ENCODE measurements at places on chromosomes 5 and 9.

- no peak for DNase-seq
These were observed 151.0 kb upstream of the ADAMTS16 start for GRCh38 chr5:4989118-4989517.

GRCh38 chr5:134177369-134178095 is 782 bp upstream of the SKP1 start:
- no peak for DNase-seq

- no peak for DNase-seq
These were observed 8.2 kb downstream of the ADGRD2 start for GRCh38 chr9:124458441-124458840.

DNA sequence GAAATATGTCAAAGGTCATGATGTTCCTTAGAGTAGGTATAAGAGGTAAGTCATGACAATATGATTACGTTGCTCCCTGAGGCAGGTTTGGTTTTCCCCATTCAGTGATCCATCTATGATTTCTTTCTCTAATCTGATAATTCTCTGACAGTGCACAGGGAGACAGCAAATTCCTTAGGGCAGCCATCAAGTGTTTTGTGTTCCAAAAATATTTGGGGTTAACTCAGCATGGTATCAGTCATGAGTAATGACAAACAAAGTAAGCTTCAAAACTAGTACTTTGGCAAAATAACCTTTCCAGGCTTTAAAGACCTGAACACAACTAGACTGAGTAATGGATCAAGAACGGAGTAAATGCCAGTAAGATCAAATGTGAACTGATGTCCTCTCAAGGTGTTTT is 55.3 kb upstream of the SPATA31E1 start:
- DNase-seq, result no peak

DNA sequence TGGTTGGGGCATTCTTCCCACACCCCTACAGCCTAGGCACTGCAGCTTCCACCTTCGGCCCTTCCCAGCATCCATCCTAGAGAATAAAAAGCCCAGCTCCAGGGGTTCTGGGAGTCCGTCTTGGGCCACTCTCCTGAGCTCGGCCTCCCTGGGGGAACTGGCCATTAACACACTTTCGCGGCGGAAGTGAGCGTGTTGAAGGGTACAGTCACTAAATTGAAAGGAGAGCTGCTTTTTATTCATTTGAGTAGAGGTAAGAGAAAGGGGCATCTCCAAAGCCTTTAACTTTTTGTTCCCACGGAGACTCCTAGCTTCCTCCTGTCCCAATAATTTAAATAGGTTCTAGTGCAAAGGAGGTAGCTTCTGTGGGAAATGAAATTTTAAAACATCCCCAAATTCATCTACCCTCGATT is 31.0 kb upstream of the NFIB start:
- peak; percentile 56 for DNase-seq

DNA sequence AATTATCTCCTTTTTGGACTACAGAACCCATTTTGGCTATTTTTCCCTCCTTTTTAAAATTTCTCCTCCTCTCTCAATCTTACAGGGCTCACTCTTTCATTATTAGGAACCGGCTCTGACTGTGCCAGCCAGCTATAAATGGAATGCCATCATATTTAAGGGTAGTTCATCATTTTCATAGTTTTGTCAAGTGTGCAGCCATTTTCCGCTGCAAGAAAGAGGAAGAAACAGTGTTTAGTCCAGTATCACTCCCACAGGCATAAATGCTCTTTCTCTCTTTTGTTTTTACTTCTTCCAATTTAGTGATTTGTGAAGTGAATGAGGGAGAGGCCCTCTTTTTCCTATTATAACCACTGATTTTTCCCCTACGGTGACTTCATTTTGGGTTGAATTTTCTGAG is 290.0 kb downstream of the NR3C1 start:
- no peak for DNase-seq

DNA sequence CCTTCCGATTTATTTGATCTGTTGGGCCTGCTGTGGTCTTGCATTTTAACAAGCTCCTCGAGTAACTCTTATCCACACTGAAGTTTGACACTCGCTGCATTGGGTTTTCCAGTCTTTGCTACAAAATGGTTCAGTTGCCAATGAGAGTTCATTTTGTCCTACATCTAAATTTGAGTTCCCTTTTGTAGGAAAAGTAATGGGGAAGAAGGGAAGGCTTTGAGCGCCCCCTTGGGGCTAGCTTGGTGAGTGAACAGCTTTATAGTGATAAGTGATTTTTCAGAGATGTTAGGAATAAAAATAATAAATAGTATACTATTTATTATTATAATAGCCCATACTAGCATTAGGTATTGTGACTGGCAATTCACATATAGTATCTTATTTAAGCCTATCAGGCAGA is 89.9 kb upstream of the GNAQ start:
- peak; percentile 45 for DNase-seq

DNA sequence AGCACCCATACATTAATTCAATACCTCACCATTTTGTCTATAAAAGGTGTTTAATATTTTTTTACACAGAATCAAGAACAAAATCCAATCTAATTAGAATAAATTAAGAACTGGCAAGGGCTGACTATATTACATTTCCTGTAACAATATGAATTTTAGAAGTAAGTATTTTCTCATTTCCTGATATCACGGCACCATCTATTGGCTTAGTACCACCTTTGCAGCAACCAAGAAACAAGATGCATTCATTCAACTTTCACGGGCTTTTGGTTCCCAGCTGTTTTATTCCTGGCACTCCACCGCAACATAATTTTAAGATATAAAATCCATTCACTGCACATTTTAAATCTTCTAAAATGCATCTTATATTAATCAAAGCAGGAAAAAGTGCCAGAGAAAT is 20.6 kb downstream of the PSMB7 start:
- DNase-seq, result no peak

- no peak for DNase-seq
These were observed 169.8 kb downstream of the CAAP1 start for GRCh38 chr9:26722755-26723154.

Measured in H9 (cell line).